ENCODE measurements at places on chromosomes 4 and X. TPM values are rescaled to one million over a fixed set of nuclear protein-coding genes. Genes with fewer than 3 reads are reported as not detected.

MAGEA2 gene
- total RNA-seq, result not detected

MAGED1 gene
- 106 TPM for total RNA-seq

GRCh38 chrX:132009350-132009749, 13.8 kb upstream of the STK26 start:
- no peak overlapping the region for H3K4me3 ChIP-seq
- DNase-seq, result no peak
- H3K27me3 ChIP-seq, result no peaks in the 10 kb centered on the region
- H3K36me3 ChIP-seq, result no peaks in the 10 kb centered on the region
- H3K27ac ChIP-seq, result no peak overlapping the region

- H3K27ac ChIP-seq, result no peak overlapping the region
- H3K4me3 ChIP-seq, result no peak overlapping the region
- DNase-seq, result peak; percentile 47
- peaks cover 28% of the 10 kb centered on the region for H3K4me1 ChIP-seq
- no peaks in the 10 kb centered on the region for H3K27me3 ChIP-seq
- H3K36me3 ChIP-seq, result no peaks in the 10 kb centered on the region
Measured at GRCh38 chr4:7328913-7329638, 105.7 kb downstream of the PSAPL1 start.

DNA sequence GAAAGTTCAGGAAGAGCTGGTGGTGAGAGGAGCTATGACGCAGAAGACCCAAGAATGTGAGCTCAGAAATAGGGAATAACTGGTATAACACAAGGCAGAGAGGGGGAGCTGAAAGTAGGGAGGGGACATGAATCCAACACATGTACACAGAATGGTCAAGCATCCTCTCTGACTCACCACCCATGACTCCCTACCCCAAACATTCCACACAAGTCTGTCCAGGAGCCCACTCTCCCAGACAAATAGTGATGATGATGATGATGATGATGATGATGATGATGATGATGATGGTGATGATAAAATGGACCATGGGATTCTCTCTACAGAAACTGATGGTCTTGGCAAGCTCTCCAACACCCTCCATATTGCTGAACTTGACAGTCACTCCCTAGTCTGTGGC, 46.4 kb downstream of the NAT8L start:
- no peak for DNase-seq
- H3K27ac ChIP-seq, result no peak overlapping the region
- no peaks in the 10 kb centered on the region for H3K36me3 ChIP-seq
- no peaks in the 10 kb centered on the region for H3K4me1 ChIP-seq

- no peaks in the 10 kb centered on the region for H3K36me3 ChIP-seq
- no peak overlapping the region for H3K27ac ChIP-seq
- H3K4me1 ChIP-seq, result no peaks in the 10 kb centered on the region
- H3K4me3 ChIP-seq, result no peak overlapping the region
Measured at GRCh38 chr4:27267339-27267969, 406.8 kb downstream of the STIM2 start.

DNA sequence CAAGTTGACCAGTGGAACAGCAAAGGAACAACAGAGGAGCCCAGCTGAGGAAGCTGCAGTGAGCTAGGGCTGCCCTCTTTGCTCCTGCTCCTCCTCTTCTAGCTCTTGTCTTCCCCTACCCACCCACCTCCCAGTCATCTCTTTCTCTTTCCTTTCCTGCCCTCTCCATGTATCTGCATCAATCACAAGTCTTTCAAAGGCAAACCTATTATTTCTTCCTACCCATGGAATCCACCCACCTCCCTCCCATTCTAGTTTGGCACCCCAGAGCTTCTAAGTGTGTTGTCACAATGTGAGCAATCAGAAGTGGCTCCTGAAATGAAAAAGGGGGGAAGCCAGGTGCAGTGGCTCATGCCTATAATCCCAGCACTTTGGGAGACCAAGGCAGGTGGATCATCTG, 69.3 kb downstream of the TSC22D3 start:
- peaks cover 2% of the 10 kb centered on the region for H3K4me1 ChIP-seq
- H3K4me3 ChIP-seq, result no peak overlapping the region
- H3K27me3 ChIP-seq, result no peaks in the 10 kb centered on the region
- no peak overlapping the region for H3K27ac ChIP-seq
- DNase-seq, result peak; percentile 8

XKRX gene
- total RNA-seq, result 0.24 TPM

TGIF2LX gene
- not detected for total RNA-seq

DNA sequence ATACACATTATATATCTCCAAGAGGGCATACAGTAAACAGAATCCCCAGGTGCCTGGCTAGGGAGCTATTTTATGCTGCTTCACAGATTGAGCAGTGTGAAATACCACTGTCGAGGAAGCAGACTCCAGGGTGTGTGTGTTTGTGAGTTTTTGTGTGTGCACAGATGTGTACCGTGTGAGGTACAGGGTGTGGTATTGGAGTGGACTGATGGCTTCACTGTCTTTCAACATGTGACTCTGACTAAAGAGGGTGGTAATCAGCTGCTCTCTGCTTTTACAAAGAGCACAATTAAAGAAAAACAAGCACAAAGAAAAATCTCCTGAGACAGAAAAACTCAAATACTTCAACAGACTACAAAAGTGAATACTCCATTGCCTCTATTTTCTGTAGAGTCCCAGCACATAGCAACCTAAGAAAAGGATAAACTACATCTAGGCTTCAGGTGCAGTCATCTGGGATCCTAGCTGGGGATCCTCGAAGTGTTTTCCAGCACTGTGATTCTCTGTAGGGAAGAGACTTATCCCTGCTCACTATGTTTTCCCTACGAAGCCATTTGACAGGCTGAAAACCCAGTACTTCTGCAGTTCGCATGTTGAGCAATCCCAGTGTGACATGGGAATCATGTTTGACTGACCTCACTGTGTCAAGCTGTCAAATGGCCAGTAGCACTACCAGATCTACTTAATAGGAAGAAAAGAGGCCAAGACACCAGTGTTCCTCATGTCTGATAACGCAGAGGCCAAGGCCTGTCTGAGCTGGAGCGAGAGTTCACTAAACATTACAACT, 100.3 kb downstream of the CDS1 start:
- no peaks in the 10 kb centered on the region for H3K36me3 ChIP-seq
- no peak overlapping the region for H3K27ac ChIP-seq
- peaks cover 2% of the 10 kb centered on the region for H3K4me1 ChIP-seq
- no peak overlapping the region for H3K4me3 ChIP-seq
- H3K27me3 ChIP-seq, result no peaks in the 10 kb centered on the region

Measured in ovary (tissue), 10 donors.